Stimulated activated CD8-positive, alpha-beta memory T cell treated with anti-CD3 and anti-CD28 coated beads, Interleukin-7, amount 100 ng/mL, for 1 hour (primary cell): ENCODE measurements at places on chromosomes 6 and 20.

GRCh38 chr20:42567409-42567808 lies 622.3 kb downstream of the PTPRT start:
- DNase-seq = no peak

DNA sequence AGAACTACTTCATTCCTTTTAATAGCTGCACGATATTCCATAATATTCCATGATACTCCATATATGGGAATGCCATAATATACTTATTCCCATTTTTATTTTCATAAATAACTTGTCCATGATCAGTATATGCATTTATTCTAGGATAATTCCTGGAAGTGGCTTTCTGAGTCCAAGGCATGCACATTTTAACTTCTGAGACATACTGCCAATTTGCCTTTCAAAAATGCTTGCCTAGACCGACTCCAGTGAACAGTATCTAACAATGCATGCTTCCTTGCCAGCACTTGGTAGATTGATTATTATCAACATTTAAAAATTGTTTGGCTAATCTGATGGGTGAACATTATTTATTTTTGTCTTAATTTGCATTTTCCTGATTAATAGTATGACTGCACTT lies 54.0 kb downstream of the SPTLC3 start:
- DNase-seq = no peak

GRCh38 chr6:125811259-125811658 lies 20.5 kb downstream of the NCOA7 start:
- DNase-seq = no peak

- no peak for DNase-seq
Measured at GRCh38 chr6:74658391-74658790, 547.5 kb downstream of the COL12A1 start.

GRCh38 chr20:11118802-11119380 lies 445.1 kb upstream of the JAG1 start:
- no peak for DNase-seq

DNA sequence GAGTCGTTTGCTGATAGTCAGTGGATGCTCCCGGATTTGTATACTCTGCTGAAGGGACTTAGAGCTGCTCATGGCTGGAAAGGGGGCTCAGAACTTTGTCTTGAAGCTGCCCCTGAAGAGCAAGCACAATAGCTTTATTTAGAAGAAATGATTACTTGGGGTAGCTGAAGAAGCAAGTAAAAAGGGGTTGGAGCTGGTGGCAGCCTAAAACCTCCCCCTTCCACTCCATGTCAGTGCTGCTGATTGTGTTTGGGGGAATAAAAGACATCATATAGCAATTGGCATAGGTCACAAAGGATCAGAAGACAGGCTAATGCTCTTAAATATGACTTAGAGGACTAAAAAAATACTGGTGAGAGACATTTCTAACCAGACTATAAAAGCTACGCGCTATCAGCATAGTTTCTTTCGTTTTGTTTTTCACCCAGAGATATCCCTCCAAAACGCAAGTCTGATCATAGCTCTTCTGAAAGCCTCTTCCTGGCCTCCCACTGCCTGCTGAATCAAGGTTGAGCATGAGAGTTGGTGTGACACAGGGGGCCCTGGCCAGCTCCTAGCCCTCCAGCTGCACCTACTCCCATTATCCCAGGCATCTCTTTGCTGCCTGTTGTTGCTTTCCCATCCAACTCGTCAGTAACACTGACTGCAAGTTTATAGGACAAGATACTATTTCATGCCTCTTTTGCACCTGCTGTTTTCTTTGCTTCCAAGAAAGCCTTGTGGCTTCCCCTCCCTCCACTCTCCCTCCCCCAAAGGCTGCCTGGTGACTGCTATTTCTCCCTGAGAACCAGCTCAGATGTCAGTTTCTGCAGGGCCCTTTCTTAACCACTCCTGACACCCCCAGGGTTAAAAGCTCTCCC lies 33.9 kb upstream of the SGK1 start:
- DNase-seq = no peak
